Activated CD4-positive, alpha-beta T cell treated with anti-CD3 and anti-CD28 coated beads for 36 hours (primary cell): ENCODE measurements at places on chromosomes 12 and 14. TPM values are rescaled to one million over a fixed set of nuclear protein-coding genes. Genes with fewer than 3 reads are reported as not detected.

DNA sequence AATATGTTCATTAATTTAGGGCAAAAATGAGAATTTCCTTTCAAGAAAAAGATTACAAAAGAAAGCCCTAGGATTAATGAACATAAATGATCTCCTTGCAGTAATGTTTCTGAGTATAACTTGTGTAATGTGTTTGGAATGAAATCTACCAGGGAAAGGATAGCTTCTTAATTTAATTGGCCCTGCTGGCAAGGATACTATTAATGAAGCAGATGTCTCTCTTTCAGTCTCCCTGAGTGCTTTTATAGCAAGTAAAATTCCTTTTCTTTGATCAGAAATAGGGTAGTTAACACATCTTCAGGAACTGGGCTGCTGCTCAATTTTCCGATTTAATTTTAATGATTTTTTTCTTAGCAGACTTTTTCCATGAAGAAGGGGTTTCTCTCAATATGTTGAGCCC, 379.4 kb upstream of the PDE3A start:
- no peak for DNase-seq

DNA sequence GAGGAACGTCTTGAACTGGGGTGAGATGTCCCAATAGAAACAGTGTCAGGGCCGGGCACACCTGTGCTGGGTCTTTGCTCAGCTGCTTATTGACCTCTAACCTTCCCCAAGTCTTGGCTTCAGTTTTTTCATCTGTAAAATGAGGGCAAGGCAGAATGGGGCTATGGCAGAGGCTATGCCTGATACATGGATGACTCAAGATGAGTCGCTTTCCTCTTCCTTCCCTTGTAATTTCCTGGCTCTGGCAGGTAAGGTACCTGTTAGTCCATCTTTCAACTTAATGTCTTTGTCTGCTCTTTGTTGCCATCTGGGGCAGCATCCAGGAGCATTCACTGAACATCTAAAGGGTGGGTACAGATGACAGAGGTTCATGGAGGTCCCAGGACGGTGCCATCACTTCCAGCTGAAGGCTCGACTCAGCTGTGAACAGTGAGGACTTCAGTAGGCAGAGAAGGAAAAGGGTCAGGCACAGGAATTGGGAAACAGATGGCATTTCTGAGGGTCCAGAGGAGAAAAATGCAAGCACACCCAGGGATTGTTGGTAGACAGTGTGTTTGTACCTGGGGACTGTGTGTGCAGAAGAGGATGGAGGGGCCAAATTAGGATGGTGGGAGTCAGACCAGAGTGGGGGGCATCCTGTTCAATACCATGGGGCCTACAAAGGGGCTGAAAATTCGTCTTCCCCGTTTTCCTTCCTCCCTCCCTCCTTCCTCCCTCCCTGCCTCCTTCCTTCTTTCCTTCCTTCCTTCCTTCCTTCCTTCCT, 268.3 kb downstream of the VRK1 start:
- no peak for DNase-seq

DNA sequence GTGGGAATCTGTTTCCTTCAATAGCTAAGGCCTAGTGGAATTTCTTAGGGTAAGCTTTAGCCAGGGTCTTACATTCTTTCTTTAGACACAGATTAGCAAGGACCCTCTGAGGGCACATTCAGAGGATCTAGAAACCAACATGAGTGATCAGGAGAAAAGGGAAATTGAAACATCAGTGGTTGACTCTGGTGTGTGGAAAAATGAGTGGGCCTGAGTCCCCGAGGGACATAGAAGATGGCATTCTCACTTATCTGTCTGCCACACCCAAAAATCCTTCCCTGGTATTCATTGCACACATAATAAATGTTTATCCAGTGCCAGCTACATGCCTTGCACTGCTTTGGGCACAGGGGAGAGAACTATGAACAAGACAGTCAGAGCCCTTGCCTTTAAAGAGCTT, 82.9 kb downstream of the SSPN start:
- no peak for DNase-seq

DNA sequence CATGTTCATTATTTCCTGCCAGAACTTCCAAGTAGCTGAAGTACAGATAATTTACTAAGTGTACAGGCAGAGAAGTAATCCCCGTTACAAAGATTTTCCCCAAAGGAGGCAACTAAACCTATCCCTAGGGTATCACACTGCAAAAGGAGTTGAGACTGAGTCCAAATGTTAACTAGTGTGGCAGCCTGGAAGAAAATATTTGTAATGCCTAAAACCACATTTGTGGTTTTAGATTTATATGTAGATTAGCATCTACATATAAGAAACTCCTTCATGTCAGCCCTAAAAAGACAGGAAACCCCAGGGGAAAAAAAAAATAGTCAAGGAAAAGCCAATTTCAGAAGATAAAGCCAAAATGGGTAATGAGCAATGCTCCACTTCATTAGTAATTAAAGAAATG, 1.4 kb upstream of the RNASE12 start:
- DNase-seq: no peak

DNA sequence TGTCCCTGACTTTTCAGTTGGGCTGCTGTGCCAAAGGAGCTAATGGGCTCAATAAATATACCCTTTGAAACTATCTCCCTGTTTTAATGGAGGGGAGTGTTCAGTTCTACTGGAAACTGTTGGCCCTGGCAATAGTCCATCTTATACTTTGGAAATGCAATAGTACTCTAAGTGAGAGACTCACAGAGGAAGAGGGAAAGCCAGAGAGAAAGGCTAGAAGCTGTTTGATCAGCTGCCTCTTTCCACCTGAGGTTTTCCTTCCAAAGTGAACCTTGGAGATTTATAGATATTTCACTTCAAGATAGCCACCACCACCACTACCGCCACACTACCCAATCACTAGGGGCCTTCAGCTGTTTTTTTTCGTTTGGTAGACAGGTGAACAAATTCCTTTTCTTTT, 93.6 kb upstream of the CCDC91 start:
- DNase-seq: no peak

DNA sequence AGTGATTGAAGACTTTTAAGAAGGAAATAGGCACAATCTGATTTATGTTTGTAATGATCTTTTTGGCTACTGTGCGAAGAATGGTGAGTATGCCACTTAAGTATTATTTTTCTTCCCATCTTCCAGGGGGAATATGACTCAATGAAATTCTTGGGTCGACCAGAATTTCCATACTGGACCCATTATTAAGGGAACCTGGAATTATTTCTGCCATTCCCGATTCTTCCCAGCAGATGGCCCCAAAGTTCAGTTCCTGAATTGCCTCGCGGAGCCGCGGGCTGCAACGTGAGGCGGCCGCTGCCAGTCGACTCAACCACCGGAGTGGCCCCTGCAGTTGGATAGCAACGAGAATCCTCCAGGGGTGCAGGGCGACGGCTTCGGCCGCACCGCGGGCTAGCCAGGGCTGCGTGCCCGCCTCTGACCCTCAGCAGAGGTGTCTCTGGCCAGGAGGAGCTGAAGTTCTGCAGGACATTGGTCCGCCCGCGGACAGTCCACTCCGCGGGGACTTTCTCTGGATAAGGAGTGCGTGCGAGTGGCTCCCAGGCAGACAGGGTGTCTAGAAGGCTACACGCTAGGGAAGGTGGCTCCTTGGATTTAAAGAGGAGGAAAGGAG, 628 bp upstream of the TSHR start:
- peak; percentile 82 for DNase-seq

- peak; percentile 65 for DNase-seq
Measured at GRCh38 chr12:51262758-51263177, 7.4 kb downstream of the SMAGP start.

DNA sequence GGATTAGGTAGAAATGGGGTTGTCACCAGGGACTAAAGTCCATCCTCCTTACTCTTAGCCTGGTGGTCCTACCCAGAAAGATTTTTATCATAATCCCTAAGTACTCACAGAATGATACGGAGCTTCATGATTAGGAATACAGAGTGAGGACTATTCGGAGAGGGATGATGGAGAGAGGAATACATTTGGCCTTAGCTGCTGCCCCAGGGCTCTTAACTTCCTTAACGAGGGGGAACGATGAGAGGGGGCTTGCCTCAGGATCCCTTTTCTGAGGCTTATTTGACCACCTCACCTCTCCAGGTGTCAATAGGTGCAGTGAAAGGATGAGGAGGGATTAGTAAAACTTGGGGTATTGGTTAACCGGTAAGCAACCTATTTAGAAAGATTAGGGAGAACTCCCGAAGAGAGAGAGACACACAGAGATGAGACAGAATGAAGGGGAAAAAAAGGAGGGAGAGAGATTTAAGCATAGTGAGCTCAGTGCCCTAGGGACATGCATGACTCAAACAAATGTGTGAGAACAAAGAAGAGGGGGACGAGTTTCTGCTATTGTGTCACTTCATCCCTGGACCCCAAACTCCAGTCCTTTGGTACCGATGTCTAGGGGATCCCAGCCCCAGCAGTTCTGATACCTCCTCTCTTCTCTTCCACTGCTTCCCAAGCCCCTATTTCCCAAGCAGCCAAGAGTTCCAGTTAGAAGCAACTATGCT, 1.1 kb downstream of the NFE2 start:
- no peak for DNase-seq

DNA sequence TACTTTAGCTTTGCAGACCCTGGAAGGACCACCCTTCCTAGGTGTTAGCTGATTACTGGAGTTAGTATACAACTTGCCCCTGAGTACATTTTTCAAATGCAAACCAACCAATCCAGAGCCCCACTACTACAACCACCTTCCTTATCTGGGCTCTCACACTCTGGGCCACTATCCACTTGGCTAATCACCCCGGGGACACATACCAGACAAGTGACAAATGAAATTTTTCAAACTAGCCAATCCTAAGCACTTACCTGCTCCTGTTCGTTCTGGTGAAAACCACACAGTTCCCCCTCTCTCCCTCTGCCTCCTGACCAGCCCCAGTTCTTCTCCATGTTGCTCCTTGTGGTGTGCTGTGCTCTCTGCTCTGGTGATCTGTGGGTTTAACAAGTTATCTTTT, 140.4 kb downstream of the CNTN1 start:
- DNase-seq: no peak

GRCh38 chr14:71597955-71598660, 334.1 kb upstream of the RGS6 start:
- DNase-seq: no peak

DNA sequence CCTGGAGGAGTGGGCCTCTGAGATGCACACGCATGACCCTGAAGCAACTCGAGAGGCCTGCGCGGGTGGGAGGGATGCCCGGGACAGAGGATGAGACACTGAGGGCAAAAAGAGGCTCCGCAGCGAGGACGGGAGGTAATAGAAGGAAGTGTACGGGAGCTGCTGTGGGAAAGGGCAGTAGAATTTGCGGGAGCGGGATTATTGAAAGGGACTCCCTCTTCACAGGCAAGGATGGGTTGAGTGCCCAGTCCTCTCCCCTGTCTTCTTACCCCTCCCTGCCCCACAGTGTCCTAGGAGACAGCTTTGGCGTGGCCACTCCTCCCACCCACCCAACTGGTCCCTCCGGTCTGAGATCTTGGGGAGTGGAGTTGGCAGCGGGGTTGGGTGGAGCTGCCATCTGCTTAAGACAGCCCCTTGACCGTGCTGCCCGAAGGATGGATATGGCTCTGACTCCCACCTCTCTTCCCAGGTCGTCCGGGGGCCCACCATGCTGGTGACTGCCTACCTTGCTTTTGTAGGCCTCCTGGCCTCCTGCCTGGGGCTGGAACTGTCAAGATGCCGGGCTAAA, 15.7 kb upstream of the ESPL1 start:
- DNase-seq: peak; percentile 25

DNA sequence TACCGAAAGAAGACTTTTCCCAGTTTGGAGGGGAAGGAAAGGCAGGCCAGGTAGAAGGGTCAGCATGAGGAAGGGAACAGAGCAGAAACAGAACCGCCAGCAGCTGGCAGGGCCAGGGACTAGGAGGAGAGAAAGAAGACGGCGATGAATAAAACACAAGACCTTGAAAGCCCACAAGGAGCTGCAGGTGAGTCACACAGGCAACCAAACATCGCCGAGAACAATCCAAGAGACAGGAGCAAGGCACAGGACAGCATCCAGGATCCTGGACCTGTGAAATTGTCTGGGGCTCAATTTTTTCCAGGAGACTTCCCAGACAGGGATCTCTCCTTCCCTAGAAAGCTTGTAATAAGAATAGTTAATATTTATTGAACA, 47.3 kb downstream of the NUAK1 start:
- no peak for DNase-seq

GRCh38 chr14:24351517-24351916, 11.7 kb upstream of the RIPK3 start:
- no peak for DNase-seq

DNA sequence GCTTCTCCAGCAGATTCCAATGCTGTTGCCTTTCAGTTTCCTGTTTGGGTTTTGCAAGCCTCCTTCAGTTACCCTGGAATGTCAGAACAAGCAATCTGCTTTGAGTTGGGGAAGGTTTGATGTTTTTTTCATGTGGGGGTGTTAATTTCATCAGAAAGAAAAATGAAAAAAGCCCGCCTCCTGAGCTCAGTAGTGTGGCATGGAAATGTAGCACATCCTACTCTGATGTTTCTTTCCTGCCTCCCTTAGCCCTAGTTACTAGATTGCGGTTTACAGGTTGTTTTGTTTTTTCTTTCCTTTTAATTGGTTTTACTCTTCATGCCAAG, 22.6 kb downstream of the IFNG-AS1 start:
- no peak for DNase-seq

DNA sequence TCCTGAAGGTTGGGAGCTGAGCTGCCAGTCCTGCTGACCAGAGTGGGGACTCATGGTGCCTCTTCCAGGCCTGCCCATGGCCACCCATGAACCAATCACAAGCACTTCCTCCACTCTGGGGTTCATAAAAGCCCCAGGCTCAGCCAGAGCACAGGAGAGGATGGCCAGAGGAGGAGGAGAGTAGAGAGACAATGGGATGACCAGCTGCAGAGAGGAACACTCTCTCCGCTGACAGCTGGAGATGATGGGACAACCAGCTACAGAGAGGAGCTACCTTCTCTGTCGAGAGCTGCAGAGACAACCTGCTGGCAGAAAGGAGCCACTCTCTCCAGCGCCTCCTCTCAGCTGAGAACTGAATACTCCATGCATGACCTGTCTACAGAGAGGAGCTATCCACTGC, 886.1 kb downstream of the BCL11B start:
- DNase-seq: no peak

The TRPV4 gene
- not detected for total RNA-seq

The HSP90B1 gene
- 384 TPM for total RNA-seq

The CAPZA3 gene
- not detected for total RNA-seq

The TMEM229B gene
- 1.5 TPM for total RNA-seq

The LRRC43 gene
- 0.37 TPM for total RNA-seq

The FKBP11 gene
- 63.8 TPM for total RNA-seq
